ENCODE measurements at places on chromosomes 3 and 15. TPM values are rescaled to one million over a fixed set of nuclear protein-coding genes. Genes with fewer than 3 reads are reported as not detected.

The CHRM5 gene
- not detected for polyA plus RNA-seq

The RCCD1 gene
- 1.2 TPM for polyA plus RNA-seq

The FBXW12 gene
- not detected for polyA plus RNA-seq

The NISCH gene
- polyA plus RNA-seq: 9.7 TPM

The SLC9C1 gene
- not detected for polyA plus RNA-seq

The SLC12A1 gene
- 3.5 TPM for polyA plus RNA-seq

The OR5K4 gene
- not detected for polyA plus RNA-seq

The NOX5 gene
- polyA plus RNA-seq: not detected

The C3orf20 gene
- polyA plus RNA-seq: not detected

The GCSAM gene
- not detected for polyA plus RNA-seq

The SEMA3B gene
- polyA plus RNA-seq: 0.28 TPM

The MUC4 gene
- polyA plus RNA-seq: not detected

The LMAN1L gene
- polyA plus RNA-seq: not detected

The IL12A gene
- not detected for polyA plus RNA-seq

The SMCO1 gene
- 1.5 TPM for polyA plus RNA-seq

The PYDC2 gene
- polyA plus RNA-seq: not detected
